ENCODE measurements at places on chromosomes 7 and 10.

- no peak for DNase-seq
Measured at GRCh38 chr7:77680266-77680665, 16.0 kb upstream of the RSBN1L start.

- no peak for DNase-seq
Measured at GRCh38 chr7:30865821-30866220, 45.8 kb upstream of the AQP1 start.

DNA sequence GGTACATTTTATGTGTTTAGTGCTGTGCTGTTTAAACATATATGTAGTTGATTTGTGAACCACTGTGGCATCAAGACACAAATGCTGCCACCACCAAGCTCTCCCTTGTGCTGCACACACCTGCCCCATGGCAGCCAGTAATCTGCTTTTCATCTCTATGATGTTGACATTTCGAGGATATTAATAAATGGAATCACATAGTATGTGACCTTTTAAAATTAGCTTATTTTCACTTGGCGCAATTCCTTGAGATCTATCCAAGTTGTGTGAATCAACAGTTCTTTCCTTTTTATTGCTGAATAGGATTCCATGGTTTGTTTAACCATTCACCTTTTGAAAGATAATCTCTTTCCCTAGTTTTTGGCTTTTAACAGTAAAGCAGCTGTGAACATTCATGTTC lies 73.1 kb downstream of the BMPR1A start:
- no peak for DNase-seq

GRCh38 chr10:124559372-124560132 lies 97.9 kb downstream of the LHPP start:
- no peak for DNase-seq

DNA sequence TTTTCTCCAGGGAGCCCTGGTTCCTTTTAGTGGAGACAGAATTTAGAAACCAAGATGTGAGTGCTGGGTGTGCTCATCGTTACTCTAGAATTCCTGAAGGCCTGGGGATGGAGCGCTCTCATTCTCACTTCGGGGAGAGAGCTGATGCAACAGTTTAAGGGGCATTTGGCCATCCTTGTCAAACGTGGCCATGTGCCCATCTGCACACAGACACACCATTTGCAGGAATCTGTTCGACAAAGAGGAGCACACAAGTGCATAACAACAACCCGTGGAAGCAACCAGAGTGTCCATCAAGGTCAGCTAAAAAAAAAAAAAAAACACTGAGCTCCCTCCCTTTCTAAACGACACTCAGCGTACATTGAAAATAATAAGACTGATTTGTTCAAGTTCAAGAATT lies 23.0 kb upstream of the RET start:
- no peak for DNase-seq

- no peak for DNase-seq
Measured at GRCh38 chr10:52391927-52392602, 78.0 kb downstream of the DKK1 start.

- DNase-seq = no peak
Measured at GRCh38 chr10:72375173-72375572, 20.5 kb upstream of the DNAJB12 start.

DNA sequence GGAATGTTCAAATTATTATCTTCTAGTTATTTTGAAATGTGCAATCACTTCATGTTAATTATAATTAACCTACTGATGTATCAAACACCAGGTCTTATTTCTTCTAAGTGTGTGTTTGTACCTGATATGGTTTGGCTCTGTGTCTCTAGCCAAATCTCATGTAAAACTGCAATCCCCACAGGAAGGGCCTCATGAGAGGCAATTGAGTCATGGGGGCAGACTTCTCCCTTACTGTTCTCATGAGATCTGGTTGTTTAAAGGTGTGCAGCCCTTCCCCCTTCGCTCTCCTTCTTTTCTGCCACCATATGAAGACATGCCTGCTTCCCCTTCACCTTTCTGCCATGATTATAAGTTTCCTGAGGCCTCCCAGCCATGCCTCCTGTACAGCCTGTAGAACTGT lies 18.6 kb upstream of the PRKCQ start:
- DNase-seq = no peak

GRCh38 chr7:115822380-115822779 lies 208.2 kb downstream of the TFEC start:
- DNase-seq = no peak

- DNase-seq = no peak
Measured at GRCh38 chr10:110511734-110512449, 14.2 kb downstream of the DUSP5 start.

DNA sequence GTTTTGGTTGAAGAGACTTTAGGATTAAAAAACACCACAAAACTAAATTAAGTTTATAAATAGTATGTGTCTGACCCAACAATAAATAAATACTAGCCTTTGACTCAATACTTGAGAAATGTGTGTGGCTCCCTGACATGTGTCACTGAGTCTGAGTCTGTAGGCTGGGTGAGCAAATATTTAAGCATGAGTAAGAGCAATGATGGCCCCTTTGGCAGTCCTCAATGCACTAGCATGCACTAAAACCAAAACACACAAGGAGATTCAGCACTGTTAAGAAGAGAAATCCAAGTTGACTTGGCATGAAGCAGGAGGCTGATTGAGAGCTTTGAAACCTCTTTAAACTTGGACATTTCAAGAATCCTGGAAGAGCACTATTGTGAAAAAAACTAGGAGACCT lies 37.1 kb downstream of the CCDC71L start:
- DNase-seq = no peak

DNA sequence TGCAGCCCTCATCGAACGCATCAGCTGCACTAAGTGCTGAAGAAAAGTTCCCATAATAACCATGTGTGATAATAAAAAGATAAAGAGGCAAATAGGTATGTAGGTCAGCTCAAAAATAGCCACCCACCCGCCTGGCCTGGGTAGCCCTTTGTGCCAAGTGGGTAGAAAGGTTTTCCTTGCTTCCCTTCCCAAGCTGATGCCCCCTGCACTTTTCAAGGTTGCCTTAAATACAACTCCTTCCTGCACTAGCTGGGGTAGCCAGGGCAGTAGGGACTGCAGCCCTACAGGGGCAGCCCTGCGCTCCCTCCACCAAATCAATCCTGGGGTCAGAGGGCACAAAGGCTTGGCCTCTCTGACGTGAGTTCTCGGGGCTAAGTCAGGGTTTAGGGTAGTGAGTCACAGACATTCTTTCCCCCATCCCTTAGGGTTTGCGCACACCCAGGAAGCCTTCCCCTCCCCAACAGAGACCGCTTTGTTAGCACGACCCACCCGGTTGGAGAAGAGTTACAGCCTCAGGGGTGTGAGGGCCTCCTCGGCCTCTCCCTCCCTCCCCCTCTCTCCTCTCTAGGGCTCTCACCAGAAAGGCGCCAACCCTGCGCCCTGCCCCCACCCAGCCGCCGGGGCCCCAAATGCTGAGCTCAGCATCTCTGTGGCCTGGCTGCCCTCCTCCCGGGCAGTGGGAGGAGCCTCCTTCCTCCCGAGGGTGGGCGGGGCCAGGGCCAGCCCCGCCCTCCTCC lies 13.3 kb upstream of the DDIT4 start:
- peak; percentile 90 for DNase-seq

- no peak for DNase-seq
Measured at GRCh38 chr7:44960011-44960580, 18.7 kb downstream of the MYO1G start.

DNA sequence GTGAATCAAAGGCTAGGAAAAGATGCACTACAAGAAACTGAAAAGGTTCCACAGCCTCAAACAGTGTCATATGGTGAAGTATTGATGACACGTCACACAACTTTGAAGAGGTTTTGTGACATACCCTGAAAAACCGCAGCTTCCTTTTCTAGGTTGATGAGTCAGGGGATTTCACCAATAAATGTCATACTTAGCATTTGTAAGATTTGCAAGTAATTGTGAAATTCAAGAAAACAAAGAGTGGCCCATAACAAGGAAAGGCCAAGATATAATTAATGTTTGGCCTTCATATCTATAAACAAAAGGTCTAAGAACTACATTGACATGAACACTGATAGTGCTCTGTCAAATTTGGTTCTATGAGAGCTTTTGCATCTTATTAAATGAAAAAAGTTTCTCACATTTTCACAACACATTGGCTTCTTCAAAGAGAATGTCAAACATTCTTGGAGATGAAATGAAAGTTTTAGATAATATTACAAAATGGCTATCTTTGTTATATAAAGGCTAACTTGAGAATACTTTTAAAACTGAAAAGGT lies 62.0 kb upstream of the NAMPT start:
- peak; percentile 84 for DNase-seq

DNA sequence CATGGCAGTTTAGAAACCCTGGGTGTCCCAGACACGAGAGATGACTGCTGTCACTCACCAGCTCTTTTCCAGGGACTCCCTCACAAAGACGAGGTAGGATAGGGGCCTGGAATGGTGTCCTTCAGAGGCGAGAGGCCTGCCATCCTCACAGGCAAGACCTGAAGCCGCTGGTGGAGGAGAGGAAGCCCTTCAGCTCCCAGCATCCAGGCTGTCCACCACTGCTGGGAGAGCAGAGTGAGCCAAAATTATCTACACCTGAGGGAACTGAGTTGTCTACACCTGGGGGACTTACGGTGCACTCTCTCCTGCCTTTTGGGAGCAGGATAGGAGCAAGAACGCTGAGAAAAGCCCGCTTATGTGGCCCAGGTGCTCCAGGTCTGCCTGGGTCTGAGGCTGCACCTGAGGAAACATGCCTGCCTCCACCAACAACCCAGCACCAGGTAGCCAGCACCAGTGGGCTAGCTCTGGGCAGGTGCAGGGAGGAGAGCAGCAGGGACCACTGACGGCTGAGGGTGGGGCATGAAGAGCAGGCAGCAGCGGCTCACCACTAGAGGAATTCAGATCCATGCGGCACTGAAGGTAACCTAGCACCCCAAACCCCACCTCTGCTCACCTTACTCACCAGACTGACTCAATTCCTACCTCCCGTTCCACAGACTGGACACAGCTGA lies 357.2 kb downstream of the SH2D4B start:
- DNase-seq = no peak

- DNase-seq = no peak
Measured at GRCh38 chr10:8617792-8618191, 563.3 kb downstream of the GATA3 start.

- no peak for DNase-seq
Measured at GRCh38 chr7:129356176-129356575, 78.1 kb upstream of the STRIP2 start.

DNA sequence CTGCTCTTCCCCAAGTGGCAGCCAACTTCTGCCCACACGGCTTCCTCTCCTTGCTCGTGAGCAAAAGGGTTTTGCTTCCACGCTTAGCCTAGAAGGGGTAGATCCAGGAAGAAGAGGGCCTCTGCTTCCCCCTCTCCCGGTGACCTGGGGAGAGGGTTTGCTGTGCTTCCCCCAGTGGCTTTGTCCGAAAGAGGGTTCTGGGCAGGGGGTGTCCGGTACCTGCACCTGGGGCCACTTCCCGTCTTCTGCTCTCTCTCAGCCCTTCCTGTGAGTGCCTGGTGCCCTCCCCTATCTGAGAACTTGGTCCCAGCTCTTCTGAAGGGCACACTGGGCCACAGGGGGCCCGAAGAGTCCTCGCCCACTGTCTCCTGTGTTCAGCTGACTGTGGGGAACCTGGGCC lies 11.3 kb downstream of the JAKMIP3 start:
- DNase-seq = no peak

DNA sequence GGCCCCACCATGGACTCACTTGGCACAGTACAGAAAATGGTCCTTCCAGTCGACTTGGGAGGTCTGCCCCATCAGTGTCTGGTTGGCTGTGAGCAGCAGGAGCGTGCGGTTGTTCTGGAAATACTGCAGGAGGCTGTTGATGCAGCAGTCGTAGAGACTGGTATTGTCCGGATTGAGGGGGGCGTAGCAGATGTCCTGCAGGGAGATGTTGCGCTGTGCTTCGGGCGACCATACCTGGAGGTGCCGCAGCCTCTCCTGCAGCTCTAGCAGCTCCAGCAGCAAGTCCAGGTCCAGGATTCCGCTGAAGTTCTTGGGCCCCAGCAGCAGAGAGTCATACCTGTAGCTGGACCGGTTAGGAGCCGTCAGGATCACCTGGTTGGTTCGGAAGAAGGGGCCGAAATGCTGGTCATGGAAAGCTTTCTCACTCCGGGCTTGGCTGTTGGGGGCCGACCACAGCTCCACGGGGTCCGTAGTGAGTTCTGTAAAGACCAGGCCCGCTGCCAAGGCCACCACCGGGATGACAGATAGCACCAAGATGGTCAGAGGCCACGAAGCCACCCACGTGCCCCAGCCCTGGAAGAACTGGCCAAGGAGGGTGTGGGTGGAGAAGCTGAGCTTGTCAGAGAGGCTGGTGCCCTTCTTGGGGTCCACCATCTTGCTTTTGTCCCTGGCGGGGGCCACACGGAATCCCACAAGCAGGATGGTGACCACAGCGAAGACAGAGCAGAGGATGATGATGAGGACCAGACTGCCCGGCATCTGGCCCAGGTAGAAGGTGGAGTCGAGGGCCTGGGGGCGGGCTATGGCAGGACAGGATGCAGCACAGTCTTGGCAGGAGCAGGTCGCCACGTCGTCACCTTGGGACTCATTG lies 2.1 kb downstream of the NPC1L1 start:
- DNase-seq = no peak

DNA sequence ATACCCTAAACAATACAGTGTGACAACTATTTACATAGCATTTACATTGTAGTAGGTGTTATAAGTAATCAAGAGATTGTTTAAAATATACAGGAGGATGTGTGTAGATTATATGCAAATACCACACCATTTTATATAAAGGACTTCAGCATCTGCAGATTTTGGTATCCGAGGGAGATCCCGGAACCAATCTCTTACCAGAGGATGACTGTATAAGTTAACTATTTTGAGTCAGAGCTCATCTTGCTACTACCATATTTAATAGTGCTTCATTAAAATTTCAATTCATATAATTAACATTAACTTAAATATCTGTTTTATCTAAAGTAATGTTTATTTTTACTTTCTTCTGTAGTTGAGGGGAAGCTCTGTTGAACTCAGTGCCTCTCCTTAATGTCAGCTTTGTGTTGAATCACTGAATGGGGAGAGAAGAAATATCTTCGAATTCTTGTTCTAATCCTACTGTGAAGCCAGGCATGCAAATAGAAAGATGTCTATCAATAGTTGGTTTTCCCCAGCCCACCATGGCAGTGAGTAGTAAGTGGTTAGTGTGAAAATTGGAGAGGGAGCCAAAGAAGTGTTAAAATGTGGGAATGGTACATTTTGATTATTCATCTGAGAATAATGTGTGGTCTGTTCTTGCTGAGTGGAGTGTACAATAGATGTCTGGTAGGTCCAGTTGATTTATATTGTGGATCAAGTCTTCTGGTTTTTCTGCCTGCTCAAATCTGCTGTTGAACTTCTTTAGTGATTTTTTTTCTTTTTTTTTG lies 90.1 kb upstream of the CYP26C1 start:
- DNase-seq = no peak

DNA sequence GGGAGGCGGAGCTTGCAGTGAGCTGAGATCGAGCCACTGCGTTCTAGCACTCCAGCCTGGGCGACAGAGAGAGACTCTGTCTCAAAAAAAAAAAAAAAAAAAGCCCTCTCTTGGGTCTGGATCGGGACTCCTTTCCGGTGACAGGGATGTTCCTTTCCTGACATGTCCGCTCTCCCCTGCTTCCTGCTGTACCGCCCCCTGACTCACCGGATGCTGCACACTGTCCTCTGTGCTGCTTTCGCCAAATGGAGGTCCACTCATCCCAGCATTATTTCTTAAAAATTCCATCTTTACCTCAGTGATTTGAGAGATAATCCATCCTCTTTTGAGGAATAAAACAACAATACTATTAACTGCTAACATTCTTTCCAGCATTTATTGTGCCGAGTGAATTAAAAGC lies 113.8 kb upstream of the EEPD1 start:
- DNase-seq = no peak

GRCh38 chr10:35364808-35365207 lies 28.5 kb downstream of the CCNY start:
- no peak for DNase-seq

- no peak for DNase-seq
Measured at GRCh38 chr10:85545874-85546273, 820.7 kb downstream of the GRID1 start.

Data from CD4-positive, alpha-beta T cell treated with Interleukin-10 for 1 hour (primary cell).